ENCODE measurements at places on chromosomes 4 and X.

DNA sequence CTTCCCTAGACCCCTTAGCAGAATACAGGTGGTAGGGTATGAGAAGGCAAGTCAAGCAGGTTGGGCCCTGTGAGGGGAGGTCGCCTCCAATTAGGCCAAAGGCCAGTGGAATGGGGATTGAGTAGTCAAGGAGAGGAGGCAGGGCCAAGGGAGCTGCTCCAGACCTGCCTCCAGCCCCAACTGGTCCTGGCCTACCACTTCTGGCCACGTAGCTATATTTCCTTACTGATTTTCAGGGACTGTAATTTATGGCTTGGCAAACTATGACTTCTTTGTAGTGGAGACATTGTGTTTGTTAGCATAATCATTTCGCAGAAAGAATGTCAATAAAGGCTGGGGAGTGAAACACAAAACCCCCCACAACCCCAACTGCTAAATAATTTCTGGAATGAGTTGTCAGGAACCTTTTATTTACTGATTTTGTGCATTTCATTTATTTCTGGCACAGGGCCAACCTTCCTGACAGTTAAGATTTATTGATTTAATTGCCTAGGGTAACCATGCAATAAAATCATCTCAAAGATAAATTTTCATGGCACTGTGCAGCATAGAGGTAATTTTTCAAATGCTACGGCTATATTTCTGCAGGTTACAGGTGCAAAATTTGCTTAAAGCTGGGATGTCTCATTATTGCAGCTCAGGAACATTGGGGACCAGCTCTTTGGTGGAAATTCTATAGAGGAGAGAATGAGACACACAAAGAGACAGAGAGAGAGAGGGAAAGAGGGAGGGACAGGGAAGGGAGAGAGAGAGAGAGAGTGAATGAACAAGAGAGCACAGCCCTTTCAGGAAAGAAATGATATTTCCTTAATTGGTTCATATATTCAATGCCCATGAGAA is 494.9 kb downstream of the IDS start:
- no peak for DNase-seq

- no peak for DNase-seq
Observed at GRCh38 chrX:141989815-141990214, 86.1 kb downstream of the MAGEC1 start.

DNA sequence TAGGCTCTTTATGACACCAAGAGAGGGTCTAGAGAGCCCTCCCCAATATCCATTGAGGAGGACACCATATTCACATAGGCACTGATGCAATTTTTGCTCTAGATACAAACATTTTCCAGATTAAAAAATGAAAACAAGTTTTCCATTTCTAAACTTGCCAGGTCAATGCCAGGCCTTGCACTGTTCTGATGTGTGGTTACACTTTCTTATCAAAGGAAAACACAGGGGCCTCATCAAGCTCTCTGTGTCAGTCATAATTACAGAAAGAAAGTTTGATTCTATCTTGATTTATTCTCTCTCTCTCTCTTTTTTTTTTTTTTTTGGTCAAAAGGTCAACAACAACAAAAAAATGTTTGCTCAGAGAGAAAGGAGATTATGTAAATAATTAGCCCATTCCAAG is 80.2 kb upstream of the ACSL4 start:
- DNase-seq: no peak

DNA sequence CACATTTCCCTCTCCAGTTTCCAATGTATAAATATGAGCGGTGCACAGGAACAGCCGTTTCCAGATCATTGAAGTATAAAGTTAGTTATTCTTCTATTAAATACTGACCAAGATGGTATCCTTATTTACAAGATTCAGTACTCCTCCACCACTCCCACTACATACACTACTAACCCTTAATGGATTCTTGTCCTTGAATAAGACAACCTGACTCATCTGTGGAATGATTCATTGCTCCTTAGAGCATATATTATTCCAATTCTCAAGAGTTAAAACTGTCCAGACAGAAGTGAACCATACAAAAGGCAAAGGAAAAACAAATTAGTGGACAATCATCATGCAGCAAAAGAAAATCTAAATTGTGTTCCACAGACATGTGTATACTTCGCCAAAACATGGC is 373.3 kb downstream of the IDS start:
- DNase-seq: no peak

- no peak for DNase-seq
Observed at GRCh38 chrX:19870206-19870605, 17.2 kb downstream of the SH3KBP1 start.

DNA sequence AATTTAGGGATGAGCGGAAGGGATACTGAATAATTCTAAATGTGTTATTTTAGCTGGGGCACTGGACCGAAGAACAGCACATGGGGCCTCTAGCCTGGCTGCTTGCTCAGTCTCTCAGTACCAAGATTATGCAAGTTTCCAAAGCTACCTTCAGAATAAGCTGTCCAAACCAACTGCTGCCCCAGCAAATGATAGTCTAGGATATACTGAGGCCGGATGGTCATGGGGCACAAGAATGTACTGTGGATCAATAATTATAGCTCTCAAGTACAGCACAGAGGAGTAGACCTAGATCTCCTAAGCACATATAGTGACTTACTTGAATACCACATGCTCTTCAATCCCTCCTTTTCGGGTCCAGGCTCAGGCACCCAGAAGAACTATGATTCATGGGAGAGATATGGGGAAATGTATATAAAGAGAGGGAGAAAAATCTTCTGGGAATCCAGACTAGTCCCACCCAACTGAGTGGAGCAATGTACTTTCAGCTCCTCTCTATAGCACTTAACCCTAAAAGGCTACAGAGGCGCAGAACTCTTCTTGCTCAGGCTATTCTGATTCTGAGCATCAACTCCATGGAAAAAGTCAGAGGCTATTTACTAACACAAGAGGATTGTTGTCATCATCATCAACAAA is 160.3 kb upstream of the GPC4 start:
- no peak for DNase-seq

- peak; percentile 66 for DNase-seq
Observed at GRCh38 chrX:112841114-112841819, 636 bp upstream of the AMOT start.

DNA sequence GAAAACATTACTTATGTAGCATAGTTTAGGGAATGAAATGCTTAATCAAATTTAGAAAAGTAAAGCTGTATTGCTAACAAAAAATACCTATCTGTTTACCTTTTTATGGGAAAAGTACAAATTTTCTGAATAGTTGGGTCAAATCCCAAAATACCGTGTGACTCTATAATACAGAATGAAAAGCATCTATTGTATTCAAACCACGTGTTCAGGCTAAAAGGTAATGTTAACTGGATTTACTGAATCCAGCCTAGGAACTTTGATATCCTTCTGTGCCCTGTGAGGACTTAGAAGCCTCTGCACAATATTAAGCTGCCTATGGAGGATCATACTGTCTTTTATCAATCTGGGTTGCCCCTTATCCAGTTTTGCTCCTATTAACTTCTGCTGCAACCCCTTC is 36.3 kb upstream of the AGA start:
- DNase-seq: no peak

- DNase-seq: no peak
Observed at GRCh38 chrX:1853916-1854315, 239.1 kb downstream of the ASMT start.

DNA sequence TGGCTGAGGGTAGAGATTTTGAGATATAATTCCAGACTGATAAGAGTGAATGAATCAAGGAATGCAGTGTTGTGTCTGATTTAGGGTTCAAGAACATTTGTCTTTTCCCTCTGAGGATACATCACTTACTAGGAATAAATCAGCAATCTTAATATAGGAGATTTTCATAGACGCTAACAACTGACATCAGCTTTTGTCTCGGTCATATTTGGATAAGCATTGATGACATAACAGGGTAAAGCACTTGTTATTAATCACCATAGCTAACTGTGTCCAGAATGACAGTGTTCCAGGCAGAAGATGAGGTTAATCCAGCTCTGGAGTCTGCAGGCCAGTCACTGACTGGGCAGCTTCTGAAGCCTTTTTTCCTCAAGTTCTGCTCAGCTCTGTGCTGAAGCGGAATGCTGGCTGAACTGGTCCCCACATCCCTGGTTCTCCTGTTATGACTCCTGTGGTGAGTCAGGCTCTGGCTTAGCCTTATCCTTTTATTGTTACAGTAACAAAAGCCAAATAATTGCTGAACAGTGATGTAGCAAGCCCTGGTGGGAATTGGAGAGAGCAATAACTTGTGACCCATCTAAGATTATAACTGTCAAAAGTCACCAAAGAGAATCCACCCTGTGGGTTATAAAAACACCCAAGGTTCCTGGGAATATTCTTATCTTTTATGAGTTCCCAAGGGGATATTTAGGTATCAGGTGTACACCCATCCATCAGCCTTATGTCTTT is 41.8 kb downstream of the FNIP2 start:
- DNase-seq: peak; percentile 77

- no peak for DNase-seq
Observed at GRCh38 chrX:146056511-146057081, 239.0 kb downstream of the SLITRK2 start.

- no peak for DNase-seq
Observed at GRCh38 chr4:106454581-106454980, 86.0 kb upstream of the GIMD1 start.

- DNase-seq: no peak
Observed at GRCh38 chr4:24392613-24393012, 191.7 kb downstream of the DHX15 start.

DNA sequence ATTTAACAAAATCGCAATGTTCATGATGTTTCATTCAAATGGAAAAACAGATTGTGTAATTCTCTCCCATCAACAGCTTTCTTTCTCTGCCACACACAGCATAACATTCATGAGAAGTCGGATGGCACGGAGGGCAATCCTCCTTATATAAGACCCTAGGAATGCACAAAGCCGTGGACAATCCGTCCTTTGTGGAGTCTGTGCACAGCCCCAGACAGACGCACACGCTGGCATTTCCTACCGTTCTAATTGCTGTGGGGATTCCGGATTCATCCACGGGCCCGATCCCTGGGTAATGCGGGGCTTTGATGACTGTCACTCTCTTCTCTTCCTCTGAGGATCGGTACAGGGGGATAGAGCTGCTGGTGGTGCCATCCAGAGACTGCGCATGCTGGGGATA is 121.9 kb upstream of the PDLIM3 start:
- DNase-seq: no peak

DNA sequence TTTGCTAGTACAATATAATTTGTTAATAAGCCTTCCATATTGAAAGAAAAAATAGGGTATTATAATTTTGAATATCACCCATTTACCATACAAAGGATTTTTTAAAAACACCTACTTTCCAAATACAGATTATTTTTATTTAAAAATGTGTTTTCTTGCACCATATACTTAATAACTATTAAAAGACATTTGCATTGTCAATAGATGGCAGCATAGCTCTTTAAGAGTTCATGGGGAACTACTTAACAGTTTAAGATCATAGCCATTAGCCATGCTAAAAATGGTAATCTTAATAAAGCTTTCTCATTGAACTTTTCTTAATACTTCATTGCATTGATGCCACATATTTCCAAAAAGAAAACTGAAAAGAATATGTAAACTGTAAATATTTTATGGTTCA is 1995.9 kb downstream of the C4orf33 start:
- DNase-seq: peak; percentile 1

GRCh38 chrX:151773434-151773833 is 38.9 kb downstream of the CNGA2 start:
- no peak for DNase-seq

DNA sequence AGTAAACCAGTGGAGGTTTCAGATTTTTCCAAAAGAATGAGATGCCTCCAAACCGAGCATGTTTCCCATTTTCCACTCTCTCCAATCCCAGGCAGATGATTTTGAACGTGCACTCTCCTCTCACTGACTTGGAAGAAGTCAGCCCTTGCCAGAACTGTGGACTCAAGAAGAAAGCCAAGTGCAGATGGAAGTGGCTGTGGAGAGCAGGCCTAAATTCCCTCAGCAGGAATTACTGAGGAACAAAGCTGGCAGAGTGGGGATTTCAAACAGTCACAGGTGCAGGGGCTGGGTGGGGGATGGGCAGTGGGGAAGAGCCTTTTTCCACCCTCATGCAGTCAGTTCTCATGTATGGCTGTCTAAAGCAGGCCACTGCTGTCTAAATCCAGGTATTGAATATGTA is 83.5 kb upstream of the PLAC1 start:
- DNase-seq: no peak

GRCh38 chr4:176492646-176493302 is 173.0 kb downstream of the SPCS3 start:
- no peak for DNase-seq

DNA sequence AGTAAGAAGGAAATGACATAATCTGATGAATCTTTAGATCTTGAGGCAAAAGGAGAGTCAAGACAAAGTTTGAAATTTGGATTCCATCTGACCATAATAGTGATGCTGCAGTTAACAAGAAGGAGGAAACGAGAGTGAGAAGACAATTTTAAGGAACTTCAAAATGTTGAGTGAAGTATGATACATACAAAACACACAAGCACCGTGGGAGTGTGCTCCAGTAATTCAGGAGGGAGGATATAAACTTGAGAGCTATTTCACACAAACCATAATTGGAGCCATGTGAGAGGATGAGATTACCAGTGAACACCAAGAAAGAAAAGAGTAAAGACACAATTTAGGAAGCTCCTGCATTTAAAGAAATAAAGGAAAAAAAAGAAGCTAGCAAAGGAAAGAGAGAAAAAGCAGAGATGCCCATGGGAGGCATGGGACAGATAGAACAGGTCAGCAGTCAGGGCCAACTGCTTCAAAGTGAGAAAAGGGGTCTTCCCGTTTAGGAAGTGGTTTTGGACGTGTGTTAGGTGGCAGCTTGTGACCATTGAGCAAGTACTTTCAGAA is 150.7 kb upstream of the SLC7A11 start:
- no peak for DNase-seq
